ENCODE measurements at places on chromosomes 4 and X.
A peak's percentile ranks its signal among the peaks of the same experiment; 100 is the strongest.

- DNase-seq, result no peak
These were observed 71.5 kb upstream of the VEGFC start for GRCh38 chr4:176864238-176864637.

DNA sequence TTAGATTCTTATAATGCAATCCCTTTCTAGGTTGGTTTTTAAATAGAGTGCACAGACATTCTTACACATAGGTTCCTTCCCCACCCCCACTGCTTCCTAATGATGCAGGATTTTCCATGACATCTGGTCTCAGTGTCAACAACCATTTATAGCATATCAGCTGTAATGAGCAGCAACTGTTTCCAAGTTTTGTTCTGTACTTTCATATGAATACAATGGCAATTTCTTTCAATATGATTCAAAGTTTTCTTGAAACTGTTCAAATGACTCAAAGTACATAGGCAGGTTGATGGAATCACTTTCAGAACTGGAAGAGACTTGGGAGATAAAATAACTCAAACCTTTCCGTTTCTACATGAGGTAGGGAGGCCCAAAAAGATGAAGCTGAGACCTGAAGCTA lies 220.7 kb downstream of the CAMK2D start:
- peak; percentile 17 for DNase-seq

DNA sequence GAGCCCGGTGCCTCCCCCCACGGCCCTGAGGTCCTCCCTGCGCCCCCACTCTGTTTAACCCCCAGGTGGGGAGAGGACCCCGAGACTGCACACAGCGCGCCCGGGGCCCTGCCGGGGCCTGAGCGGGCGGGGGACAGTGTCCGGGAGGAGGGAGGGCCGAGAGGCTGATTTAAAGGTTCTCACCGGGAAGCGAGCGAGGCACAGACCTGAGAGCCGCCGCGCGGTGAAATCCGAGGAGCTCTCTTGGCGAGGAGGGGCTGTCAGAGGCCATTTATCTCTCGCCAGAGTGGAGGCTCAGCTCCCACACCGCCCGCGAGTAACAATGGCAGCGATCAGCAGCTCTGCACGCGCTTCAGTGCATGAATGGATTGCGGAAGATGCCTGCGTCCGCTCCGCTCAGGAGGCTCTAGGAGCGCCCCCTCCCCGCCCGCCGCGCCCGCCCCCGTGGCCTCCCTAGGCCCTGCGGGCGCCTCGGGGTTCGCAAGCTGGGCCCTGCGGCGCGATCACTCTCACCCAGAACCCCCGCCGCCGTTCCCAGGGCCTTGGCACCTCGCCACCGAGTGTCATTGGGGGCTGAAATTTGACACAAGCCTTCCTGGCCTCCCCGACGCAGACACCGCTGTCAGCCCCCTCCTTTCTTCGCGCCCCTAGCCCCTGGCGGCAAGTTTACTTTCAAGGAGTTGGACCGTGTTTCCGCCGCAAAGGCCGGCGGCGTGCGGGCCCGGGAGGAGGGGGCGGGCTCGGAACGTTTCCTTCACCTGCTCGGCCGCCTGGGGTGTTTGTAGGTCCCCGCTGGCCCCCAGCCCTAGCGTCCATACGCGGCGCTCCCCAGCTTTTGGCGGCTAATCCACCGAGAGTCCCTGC lies 48.7 kb upstream of the BCOR start:
- DNase-seq, result no peak

- DNase-seq, result no peak
These were observed 1822.2 kb downstream of the STIM2 start for GRCh38 chr4:28682847-28683246.

DNA sequence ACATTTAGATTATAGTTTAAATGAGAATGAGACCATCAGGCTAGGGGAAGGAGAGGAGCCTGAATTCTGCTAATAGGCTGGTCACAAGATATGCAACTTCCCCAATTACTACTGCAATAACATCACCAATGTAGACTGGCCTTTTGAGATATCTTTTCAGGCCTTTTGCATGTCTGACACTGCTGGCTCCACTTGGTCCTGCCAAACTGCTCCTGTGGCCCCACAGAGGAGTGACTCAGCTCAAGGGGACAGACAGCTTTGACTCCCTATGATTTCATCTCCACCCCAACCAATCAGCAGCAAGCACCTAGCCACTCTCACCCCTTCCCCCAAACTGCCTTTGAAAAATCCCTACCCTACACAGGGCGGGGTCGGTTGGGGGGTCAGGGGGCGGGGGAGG lies 22.8 kb downstream of the GPRIN3 start:
- no peak for DNase-seq
